Activated T-cell treated with anti-CD3 and anti-CD28 coated beads, Interleukin-2, amount 50 U/mL, for 24 hours (primary cell): ENCODE measurements at places on chromosomes 7 and 10.

- no peak for DNase-seq
Measured at GRCh38 chr7:107147464-107148393, 21.1 kb upstream of the HBP1 start.

GRCh38 chr7:98238976-98239375, 13.1 kb downstream of the TECPR1 start:
- no peak for DNase-seq

- DNase-seq: no peak
Measured at GRCh38 chr7:19623676-19624075, 85.2 kb downstream of the POLR1F start.

DNA sequence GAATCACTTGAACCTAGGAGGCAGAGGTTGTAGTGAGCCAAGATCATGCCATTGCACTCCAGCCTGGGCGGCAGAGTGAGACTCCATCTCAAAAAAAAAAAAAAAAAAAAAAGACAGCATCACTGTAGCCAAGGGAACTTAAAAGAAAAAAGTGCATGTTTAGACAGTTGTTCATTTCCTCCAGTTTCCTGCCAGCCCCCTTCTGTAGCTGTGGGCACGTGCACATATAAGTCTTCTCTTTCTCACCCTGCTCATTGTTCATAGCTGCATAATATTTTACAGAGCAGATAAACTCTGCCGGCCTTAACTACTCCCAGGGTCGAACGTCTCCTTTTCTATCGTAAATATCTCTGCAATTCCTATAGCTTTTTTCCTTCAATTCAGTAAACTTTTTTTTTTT, 132.6 kb downstream of the LHPP start:
- DNase-seq: no peak

DNA sequence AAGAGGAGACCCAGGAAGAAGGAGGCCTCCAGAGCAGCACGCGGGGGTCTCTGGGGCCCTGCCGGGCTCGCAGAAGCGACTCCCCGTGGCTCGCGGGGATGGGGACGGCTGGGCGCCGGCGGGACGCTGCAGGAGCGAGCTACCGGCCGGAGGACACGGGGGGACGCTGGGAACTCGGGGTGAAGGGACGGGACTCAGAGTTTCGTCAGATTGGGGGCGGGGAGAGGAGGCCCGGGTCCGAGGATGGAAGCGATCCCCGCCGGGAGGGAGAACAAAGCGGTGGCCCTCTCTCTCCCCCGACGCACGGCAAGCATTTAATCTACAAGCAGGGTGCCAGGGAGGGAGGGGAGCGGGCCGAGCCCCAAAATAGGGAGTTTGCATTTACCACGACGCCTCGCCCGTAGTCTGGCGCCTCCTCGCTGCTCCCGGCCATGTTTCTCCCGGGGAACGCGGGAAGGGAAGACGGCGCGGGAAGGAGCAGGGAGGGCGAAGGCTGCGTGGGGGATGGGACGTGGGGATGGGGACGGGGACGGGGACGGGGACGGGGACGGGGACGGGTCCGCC, at the start of gene PRTFDC1:
PRTFDC1 (minus strand) TSS at position 464 of the 564 bp plus-strand sequence; CDS start at position 433, 31 bp downstream.
- peak; percentile 64 for DNase-seq

- no peak for DNase-seq
Measured at GRCh38 chr10:103599211-103599610, 105.7 kb downstream of the NEURL1 start.

GRCh38 chr7:150717814-150718420, 1.5 kb downstream of the GIMAP1 start:
- peak; percentile 46 for DNase-seq

- DNase-seq: no peak
Measured at GRCh38 chr7:70598976-70599375, 533.0 kb upstream of the GALNT17 start.

DNA sequence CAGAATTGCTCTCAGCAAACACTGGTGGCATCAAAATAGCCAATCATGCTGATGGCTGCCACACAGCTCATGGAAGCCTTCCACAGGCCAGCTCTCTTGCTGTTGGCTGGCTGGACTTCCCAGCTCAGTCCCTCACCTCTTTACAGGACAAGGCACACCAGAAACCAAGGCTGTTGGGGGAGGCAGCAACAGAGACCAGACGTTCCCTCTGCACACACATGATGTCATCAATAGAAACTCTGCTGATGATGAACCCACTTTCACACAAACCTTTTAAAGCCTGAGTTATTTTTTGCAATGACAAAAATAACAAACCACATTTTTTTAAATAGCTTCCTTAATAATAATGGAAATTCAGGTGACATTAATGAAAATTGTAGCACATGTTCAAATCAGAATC, 300.9 kb upstream of the C7orf33 start:
- DNase-seq: no peak

GRCh38 chr10:31146491-31147209, 115.0 kb upstream of the ZNF438 start:
- DNase-seq: peak; percentile 42

DNA sequence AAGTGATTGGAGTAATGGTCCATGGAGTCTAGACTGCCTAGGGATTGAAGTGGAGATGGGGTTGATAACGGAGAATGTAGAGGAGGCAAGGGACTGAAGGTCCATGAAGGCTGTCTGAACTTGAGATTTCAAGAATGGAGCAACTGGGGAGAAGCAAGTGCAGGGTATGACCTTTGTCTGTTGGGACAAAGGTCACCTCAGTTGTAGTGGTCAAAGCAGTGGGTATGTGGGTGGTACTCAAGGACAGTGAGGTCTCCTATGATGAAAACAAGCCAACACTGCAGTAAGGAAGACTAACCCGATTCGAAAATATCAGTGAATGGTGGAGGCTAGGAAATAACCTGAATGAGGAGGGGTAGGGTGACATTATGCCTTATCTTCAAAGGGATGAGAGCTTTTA, 5.4 kb upstream of the DDX21 start:
- DNase-seq: no peak

- no peak for DNase-seq
Measured at GRCh38 chr7:27102581-27103442, at the start of gene HOXA2. Gene HOXA2 (minus strand): TSS chr7:27102683. CDS start chr7:27102500, 183 bp downstream.

DNA sequence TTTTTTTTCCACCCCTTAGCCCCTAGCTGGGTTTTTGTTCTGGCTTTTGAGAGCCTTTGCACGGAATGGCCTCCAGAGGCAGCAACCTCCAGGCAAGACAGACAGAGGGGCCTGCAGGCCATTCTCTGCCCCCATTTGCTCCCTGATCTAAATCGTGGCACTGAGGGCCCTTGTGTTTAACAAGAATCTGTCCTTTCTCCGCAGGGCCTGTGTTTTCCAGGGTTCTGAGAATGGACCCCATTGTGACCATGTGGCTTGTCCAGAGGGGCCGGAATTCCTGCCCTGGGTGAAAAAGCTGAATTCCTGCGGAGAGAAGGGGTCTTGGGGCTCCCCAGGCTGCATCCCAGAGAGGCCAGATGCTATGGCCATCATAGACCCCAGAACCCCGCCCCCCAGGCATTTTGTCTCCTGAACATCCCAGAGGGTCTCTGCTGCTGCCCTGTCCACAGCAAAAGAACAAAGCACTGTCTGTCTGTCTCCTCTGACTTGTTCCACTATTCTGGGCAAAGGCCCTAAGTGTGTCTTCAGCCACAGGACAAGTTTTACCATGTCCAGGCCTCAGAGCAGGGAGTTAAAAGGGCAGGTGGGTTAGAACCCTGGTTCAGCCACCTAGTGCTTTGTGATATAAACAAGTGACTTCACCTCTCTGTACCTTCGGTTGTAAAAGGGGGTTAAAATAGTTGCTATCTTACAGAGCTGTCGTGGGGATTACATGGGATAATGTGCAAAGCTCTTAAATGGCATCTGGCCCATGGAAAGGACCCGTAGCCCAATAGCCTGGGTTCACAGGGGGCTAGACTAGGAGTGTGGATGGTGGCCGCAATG, 155.6 kb downstream of the SH3PXD2A start:
- no peak for DNase-seq

- no peak for DNase-seq
Measured at GRCh38 chr10:75553550-75553949, 122.1 kb downstream of the LRMDA start.

DNA sequence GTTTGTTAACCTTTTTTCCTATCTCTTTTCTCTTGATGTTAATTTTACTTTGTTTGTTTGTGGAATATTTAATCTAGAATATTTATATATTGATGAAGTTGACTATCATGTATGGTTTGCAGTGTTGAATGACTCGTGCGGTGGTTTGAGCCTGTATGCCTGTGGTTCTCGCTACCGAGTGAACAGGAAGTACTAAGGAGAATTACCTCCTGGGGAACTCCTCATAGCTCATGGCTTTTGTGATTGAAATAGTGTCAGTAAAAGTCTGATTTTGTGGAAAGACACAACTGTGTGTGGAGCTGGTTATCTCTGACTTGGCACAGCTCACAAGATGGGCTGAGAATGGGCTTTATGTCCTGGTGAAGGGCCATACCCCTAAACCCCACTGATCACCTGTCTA, 498.6 kb downstream of the GLRX3 start:
- no peak for DNase-seq

DNA sequence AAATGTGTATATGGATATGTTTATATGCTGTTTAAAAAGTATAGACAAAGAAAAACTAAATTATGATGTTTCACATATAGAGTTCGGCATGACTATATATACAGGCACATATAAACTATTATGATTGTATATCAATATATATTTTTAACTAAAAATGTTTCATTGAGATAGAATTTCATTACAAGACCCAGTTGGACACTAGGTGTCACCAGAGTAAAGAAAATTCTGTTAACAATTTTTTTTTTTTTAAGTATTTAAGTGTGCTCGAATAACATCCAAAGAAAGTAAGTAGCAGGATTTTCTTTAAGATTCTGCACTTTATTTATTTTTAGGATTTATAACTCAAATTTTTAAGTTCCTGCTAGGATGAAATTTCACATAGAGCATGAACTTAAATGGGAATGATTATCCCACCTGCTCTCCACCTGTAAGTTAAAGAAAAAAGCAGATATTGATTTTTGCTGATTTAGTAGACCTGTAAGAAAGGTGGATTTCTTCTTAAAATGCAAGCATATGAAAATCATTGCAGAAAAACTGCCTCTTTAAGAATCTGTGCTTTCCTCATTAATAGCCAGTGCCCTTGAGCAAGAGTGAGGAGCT, 961.5 kb downstream of the PCDH15 start:
- DNase-seq: no peak

GRCh38 chr7:87498893-87499292, 23.4 kb upstream of the ABCB4 start:
- DNase-seq: no peak

- DNase-seq: no peak
Measured at GRCh38 chr10:100749309-100750217, 4.2 kb downstream of the PAX2 start.

- no peak for DNase-seq
Measured at GRCh38 chr10:12709000-12709401, 292.5 kb downstream of the CCDC3 start.

DNA sequence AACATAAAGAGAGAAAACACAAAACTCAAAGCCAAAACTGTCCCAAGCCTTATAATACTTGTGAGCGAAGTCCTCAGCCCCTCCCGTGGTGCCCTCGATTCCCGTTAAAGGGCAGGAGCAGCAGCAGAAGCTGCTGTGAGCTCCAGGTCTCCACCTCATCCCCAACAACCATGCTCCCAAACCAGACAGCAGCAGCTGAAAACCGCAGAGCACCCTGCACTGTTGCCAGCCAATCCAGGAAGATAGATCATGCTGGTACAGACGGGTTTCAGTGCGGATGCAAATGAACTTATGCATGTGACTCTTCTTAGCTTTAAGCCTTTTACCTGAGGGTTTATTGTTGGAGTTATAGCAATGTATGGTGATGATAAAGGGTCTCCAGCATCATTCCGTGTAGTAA, 97.9 kb downstream of the DNAJB6 start:
- DNase-seq: no peak

DNA sequence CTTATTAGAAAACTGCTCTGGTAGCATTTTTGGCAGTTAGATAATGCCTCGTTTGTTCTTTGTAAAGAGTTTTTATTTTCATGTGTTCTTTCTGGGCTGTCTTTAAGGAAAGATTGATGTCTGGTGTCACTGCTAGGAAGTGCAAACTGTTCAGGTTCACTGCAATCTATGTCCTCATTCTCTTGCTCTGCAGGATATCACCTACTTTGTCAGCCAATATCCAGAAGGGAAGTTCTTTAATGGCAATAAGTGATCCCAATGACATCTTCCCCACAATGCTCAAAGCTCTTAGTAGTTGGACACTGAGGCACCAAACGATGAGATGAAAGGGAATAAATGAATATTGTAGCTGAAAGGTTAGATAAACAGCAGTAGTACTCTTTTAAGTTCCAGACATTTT, 115.1 kb downstream of the AGMO start:
- no peak for DNase-seq

- DNase-seq: no peak
Measured at GRCh38 chr10:32985775-32986350, 27.8 kb upstream of the ITGB1 start.

DNA sequence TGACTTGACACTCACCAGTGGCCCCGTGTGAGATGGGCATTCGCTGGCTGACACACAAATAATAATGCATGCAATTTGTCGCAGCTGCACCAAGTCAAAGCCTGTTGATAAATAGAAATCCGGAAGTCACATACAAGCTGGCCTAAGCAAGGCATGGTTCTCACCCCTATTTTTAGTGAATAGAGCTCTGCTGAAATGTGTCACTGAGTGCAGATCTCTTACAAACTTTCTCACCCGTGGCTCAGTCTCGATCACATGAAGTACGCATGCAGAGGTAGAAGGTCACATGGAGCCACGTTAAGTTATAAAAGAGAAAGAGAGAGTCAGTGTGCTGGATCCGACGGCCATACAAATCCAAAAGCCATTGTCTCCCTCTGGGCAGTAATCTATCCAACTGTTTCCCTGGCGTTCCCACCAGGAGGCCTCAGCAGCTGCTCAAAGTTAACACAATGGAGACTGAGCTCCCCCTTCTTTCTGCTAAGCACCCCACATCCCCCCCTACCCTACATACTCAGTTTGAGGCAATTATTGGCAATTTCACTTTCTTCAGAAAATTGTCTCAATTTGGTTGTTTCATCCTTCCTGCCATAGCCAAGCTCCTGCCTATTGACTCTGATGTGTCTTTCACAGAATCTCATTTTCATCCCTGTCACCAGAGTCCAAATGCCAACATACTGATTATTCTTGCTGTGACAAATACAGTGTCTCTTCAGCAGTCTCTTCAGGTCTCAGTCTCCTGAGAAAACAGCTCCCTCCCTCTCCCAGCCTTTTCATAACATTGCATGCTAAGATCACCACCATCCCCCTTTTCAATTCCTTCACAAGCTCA, 473.3 kb upstream of the NRP1 start:
- DNase-seq: no peak

GRCh38 chr7:8057566-8057965, 89.0 kb downstream of the GLCCI1 start:
- no peak for DNase-seq

DNA sequence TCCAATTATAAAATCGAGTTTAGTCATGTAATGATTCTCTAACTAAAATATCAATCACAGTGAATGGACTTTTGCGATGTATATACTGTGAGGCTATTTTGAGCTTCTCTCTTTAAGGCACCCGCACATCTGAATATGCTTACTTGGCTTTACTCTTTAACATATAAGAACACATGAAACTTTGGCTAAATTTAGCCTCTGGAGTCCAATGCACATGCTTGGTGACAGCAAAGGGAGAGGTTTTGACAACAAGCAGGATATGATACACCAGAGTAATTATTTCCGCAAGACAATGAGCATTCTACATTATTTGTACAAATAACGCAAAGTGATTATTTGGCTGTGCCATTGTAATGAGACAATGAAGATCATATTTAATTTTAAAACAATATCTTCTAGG, 72.4 kb downstream of the ARID5B start:
- no peak for DNase-seq

GRCh38 chr10:88070080-88070880, 206.9 kb downstream of the PTEN start:
- no peak for DNase-seq
